Fibroblast of mammary gland (primary cell): ENCODE measurements at places on chromosomes 1 and 21.
A peak's percentile ranks its signal among the peaks of the same experiment; 100 is the strongest.

GRCh38 chr1:91020967-91021685 lies 709 bp downstream of the ZNF644 start:
- peak; percentile 72 for DNase-seq

GRCh38 chr1:117570988-117571409 lies 34.8 kb upstream of the TENT5C start:
- DNase-seq, result no peak

DNA sequence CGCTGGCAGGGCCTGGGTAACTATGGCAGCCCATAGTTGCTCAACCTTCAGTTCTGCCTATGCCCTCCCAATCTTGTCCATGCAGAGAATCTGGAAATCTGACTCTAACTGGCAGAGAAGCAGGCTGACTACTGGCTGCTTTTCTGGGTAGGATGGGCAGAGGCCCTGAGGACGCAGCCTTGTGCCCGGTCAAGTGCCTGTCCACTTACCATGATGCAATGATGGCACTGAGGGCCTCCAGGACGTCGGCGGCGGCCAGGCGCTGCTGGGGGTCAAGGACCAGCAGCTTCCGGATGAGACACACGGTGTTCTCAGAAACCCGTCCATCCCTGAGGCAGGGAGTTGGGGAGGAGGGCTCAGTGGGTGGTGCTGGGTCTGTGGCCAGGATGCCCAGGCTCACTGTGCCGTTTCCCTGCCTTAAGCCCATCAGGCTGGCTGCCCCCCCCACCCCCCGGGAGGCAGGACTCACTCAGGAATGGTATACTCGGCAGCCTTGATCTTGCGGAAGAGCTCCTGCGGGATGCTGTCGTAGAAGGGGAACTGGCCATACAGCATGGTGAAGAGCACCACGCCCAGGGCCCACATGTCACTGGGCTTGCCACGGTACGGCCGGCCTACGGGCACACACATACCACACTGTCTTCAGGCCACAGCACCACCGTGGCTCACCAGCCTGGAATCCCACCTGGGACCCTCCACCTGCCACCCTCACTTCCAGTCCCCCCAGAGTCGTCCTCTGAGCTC lies 20.4 kb upstream of the EVA1B start:
- no peak for DNase-seq

GRCh38 chr1:156180471-156180870 lies 13.4 kb upstream of the SLC25A44 start:
- no peak for DNase-seq

GRCh38 chr1:24329331-24329730 lies 10.2 kb downstream of the GRHL3 start:
- no peak for DNase-seq

DNA sequence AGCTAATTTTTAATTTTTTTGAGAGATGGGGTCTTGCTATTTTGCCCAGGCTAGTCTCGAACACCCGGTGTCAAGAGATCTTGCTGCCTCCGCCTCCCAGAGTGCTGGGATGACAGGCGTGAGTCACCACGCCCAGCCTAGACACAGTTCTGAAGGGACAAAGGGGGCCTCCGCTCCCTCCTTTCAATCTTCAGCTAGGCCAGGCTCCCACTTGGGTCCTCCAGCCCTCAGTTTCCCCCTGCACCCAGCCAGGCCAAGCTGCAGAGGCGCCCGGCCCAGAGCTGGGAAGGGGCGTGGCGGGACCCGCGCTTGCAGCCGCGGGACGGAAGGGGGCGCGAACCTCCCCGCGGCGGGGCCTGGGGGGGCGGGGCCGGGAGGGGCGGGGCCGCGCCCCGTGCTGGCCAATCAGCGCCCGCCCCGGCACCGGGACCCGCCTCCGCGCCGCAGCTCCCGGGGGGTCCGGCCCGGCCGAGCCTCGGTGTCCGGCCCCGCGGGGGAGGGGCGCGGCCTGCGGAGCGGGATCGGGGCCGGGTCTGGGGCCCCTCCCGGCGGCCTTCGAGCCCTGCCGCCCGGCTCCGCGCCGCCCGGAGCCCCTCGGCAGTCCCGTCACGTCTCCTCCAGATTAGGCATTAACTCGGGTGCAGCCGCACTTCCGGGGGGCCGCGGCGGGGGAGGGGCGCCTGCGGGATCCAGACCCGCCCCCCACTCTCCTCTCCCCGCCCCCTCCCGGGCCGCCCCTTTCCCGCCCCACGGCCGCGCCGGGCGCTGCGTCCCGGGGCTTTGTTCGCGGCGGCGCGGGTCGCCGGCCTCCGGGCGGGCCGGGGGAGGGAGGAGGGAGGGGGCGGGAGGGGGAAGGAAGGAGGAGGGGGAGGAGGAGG lies 559 bp upstream of the AGRN start:
- peak; percentile 67 for DNase-seq

GRCh38 chr1:20508411-20508771 lies 440 bp upstream of the MUL1 start:
- DNase-seq, result no peak

DNA sequence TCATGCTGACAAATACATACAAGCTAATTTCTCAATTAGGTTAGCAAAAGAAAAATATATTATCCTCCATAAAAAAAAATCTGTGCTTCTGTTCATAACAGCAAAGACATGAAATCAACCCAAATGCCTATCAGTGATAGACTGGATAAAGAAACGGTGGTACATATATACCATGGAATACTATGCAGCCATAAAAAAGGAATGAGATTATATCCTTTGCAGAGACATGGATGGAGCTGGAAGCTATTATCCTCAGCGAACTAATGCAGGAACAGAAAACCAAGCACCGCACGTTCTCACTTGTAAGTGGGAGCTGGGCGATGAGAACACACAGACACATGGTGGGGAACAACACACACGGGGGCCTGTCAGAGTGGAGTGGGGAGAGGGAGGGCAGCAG lies 84.0 kb upstream of the PALMD start:
- no peak for DNase-seq

DNA sequence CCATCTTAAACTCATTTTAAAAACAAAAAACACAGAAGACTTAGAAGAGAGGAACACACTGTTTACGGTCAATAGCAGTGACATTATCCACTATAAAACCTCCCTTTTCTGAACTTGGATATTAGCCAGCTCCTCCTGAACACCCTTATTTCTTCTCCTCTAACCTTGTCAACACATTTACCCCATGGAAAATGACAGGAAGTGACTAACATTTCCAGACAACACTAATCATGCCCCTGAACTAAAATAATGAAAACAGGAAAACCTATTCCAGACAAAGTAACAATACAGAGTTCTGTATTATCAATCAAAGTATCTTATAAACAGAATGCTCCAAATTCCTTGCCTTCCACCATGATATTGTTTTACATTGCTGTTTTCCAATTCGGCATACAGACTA lies 45.3 kb downstream of the PALMD start:
- peak; percentile 30 for DNase-seq

DNA sequence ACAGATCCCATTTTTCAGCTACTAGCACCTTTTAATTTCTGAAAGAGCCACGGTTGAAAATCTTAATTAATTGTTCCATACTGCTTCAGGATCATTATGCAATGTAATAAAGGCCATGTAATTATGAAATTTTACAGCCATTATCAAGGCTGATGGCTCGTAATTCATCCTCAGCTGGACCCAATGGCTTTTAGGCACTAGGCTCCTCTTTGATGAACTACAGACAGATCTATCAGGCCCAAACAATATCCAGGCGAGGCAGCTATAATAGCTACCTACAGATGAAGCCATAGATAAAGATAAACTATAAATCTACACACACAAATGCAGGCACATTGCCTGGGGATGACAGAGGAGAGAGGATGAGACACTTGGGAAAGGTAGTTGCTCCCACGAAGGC lies 110.5 kb upstream of the USH2A start:
- DNase-seq, result no peak

DNA sequence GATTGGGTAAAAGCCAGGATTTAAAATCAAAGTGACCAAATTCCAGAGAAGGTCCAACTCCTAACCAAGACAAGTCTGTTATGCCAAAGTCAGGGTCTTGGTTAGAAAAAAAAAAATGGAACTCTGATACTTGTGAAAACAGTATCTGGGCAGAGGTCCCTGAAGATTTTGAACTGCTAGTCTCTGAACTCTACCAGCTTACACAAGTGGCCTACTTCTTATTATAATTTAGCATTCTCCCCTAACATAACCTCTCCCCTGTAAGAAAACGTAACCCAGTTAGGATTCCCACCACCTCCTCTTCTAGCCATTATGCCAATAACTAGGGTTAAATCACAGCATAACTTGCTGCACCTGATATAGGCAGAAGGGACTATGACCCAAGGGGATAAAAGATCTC lies 220.5 kb downstream of the COL24A1 start:
- no peak for DNase-seq

GRCh38 chr1:198837278-198838021 lies 198.6 kb downstream of the PTPRC start:
- DNase-seq, result no peak

DNA sequence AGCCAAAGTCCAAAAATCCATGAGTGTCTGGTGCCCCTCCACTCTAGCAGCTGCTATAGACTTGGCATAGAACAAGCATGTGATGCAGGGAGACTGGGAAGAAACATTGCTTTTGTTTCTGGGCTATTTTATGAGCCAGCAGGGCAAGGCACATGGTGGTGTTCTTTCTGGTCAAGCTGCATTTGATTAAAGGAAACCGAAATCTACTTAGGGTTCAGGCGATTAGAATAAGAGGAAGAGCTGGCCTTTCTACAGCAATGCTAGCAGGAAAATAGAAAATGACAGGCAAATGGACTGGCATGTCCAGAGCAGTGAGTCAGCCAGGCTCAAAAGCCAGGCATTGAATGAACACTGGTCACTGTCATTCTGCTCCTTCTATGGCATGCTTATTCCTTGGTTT lies 28.5 kb upstream of the ARHGAP29 start:
- peak; percentile 62 for DNase-seq

DNA sequence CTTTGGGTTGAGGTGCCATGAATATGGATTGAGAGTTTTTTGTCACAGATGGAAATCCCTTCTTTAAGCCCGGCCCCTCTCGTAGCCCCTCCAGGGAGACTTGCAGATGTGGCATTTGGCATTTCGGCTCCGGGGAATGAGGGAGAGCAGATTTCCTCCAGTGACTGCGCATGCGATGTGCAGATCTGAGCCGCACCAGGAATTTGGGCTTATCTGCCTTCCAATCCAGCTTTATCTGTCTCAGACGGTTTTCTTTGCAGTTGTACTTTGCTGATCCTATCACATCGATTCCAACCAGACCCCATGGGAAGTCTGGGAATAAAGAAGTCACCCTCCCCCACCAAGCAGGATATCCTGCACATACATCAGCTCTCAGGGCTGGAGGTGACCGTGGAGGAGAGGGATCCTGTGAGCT lies 11.7 kb downstream of the KIF26B start:
- no peak for DNase-seq

DNA sequence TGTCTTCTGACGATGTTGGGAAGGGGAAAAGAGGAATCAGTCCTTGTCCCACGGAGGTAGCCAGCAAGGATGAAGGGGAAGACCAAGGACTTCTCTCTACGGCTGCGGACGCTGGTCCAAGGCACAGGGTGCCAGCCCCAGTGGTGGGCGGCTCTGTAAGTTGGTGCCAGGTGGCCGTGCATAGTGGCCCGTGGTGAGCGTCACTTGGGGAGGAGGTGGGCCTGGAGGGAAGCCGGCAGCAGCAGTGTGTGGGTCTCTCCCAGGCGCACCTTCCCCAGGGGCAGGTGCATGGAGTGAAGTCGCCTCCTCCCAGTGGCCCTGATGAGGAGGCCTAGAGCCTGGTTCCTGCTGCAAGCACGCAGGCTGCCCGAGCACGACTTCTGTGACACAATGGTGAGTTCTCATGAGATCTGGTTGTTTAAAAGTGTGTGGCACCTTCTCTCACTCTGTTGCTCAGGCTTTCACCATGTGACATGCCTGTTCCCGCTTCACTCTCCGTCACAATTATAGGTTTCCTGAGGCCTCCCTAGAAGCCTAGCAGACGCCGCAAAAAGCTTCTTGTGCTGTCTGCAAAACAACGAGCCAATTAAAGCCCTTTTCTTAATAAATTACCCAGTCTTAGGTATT lies 43.6 kb upstream of the TIAM1 start:
- no peak for DNase-seq

DNA sequence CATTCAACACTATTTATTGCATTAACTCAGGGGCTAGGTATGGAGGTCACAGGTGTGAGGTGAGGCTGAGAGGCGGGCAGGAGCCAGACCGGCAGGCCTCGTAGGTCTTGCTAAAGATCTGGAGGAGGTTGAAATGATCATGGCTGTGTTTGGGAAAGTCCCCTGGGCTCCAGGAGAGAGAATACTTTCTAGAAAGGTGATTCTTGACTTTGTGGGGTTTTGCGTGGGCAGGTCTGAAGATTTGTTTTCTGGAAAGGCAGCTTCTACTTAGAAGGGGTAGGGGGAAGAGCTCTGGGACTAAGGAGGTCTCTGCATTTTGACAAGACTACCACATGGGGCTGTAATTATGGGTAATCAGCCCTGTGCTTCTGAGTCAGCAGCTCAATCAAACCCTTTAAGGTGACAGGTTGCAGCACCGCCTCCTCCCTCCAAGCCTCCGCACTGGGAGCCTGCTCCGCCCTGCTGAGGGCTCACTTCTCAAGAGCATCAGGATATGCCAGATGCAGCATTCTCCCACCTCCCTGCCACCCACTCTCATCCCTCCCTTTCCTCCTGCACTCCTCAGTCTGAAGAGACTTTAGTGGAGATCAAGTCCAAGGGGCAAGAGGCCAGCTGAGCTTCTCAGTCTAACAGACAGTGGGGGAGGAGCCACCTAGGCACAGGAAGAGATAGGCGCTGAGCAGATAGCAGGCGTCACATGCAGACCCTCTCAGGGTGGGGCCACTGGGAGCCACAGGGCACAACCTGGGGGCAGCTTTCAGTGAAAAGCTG lies 30.5 kb downstream of the SLC30A1 start:
- DNase-seq, result no peak

DNA sequence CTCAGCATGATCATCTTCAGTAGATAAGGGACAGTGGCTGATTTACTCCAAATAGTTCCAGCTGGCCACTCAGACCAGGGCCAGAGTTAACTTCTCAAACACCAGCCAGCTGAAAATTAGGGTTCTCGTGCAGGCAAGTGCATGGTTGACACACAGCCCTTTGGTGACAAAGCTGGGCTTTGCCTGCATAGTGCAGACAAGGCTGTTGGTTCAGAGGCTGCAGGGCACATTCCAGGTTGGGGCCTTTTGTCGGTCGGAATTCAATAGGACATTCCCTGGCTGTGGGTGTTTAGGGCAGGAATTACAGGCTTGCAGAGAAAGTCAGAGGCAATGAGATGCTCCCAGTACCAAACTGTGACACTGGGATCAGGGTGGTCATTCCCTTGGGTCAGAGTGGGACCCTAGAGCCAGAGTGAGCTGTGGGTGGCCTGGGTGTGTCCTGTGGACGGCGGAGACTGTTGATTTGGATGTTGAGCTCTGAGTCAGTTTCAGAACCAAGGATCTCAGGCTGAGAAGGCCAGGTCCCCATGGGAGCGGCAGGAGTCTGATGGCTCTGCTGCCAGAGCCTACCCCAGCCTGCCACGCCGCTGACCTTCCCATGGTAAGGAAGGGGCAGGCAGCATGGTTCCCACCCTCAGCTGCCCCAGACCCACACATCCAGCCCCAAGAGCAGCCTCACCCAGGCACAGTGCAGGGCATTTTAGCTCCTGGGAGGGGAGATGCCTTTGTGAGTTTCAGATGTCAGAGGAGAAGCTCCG lies 56.2 kb downstream of the STUM start:
- DNase-seq, result peak; percentile 38
